Pancreas (tissue), 10 donors: ENCODE measurements at places on chromosomes 7 and 10. TPM values are rescaled to one million over a fixed set of nuclear protein-coding genes. Genes with fewer than 3 reads are reported as not detected.

GIMAP5 gene
- total RNA-seq = 4.1 TPM

CUZD1 gene
- 1,554 TPM for total RNA-seq

GSDME gene
- total RNA-seq = 0.43 TPM

VENTX gene
- 0.52 TPM for total RNA-seq

CPED1 gene
- 4.0 TPM for total RNA-seq

CNNM1 gene
- total RNA-seq = 1.4 TPM

SSC4D gene
- total RNA-seq = 0.79 TPM

PKD2L1 gene
- not detected for total RNA-seq

TUBB8 gene
- 0.09 TPM for total RNA-seq

FBXL13 gene
- 1.4 TPM for total RNA-seq

AKR1C8 gene
- total RNA-seq = not detected

PLAC9 gene
- 3.1 TPM for total RNA-seq

SPDYE6 gene
- not detected for total RNA-seq

LIPM gene
- not detected for total RNA-seq

PLCE1 gene
- total RNA-seq = 7.2 TPM
